ENCODE measurements at places on chromosomes 12 and 14. TPM values are rescaled to one million over a fixed set of nuclear protein-coding genes. Genes with fewer than 3 reads are reported as not detected.

GRCh38 chr12:102573237-102573636, 92.9 kb upstream of the IGF1 start:
- H3K27ac ChIP-seq, result no peak overlapping the region
- no peaks in the 10 kb centered on the region for H3K4me1 ChIP-seq
- no peaks in the 10 kb centered on the region for H3K36me3 ChIP-seq
- no peak for DNase-seq
- no peaks in the 10 kb centered on the region for H3K27me3 ChIP-seq

- H3K36me3 ChIP-seq, result no peaks in the 10 kb centered on the region
- H3K27ac ChIP-seq, result no peak overlapping the region
- H3K27me3 ChIP-seq, result no peaks in the 10 kb centered on the region
- DNase-seq, result no peak
- no peak overlapping the region for H3K4me3 ChIP-seq
These were observed 474.3 kb upstream of the CCDC196 start for GRCh38 chr14:66011855-66012254.

GRCh38 chr14:50001151-50001998, 108.5 kb downstream of the ARF6 start:
- peaks cover 64% of the 10 kb centered on the region for H3K4me1 ChIP-seq
- no peaks in the 10 kb centered on the region for H3K27me3 ChIP-seq
- H3K36me3 ChIP-seq, result no peaks in the 10 kb centered on the region
- DNase-seq, result peak; percentile 93
- H3K27ac ChIP-seq, result peak overlapping the region; percentile 92

GRCh38 chr12:109385339-109386058, 37.8 kb downstream of the MYO1H start:
- peak overlapping the region; percentile 36 for H3K27ac ChIP-seq
- peaks cover 8% of the 10 kb centered on the region for H3K4me1 ChIP-seq

DNA sequence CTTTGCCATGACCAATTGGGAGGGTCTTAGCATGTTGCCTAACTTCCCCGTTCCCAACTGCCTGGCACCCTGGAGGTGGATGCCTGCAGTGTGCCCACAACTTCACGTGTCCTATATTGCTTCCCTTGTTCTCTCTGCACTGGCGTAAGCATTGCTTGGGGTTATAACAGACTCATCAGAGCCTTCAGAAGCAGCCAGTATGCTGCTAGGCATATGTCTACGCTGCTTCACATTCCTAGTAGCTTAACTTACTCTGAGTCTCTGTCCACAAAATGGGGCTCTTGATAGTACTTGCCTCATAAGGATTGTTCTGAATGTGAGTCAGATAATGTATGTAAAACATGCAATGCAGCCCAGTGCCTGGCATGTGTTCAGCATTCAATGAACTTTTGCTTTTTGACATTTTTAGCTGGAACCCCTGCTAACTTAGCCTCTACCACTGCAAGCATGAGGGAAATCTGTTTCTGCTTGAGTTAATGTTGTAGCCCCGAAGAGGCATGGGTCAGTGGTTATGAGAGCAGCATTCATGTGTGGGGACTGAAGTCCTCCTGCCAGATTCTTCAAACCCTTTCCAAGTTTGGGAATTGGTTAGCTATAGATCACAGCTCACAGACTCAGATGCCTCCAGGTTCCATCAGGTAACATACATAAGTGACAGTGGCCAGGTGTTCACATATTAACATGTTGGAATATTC, 2.8 kb downstream of the SLC5A8 start:
- no peak overlapping the region for H3K27ac ChIP-seq
- no peaks in the 10 kb centered on the region for H3K4me1 ChIP-seq
- no peaks in the 10 kb centered on the region for H3K36me3 ChIP-seq
- no peak for DNase-seq

DNA sequence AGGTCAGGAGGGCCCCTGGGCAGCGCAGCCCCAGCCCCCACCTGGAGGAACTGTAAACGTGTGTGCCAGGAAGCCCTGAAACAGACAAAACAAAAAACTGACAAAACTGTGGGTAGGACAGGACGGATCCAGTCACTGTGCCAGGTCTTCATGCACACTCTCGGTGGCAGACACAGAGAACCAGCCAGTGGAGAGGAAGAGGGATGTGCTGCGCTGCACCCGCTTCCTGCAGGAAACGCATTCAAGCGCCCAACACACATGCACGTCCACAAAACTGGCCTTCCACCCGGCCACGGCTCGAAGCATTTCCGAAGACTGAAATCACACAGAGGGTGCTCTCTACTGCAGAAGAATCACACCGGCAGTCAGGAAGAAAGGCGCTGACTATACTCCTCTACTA, 16.9 kb downstream of the BRF1 start:
- H3K4me3 ChIP-seq, result no peak overlapping the region
- no peaks in the 10 kb centered on the region for H3K27me3 ChIP-seq
- H3K36me3 ChIP-seq, result no peaks in the 10 kb centered on the region

DNA sequence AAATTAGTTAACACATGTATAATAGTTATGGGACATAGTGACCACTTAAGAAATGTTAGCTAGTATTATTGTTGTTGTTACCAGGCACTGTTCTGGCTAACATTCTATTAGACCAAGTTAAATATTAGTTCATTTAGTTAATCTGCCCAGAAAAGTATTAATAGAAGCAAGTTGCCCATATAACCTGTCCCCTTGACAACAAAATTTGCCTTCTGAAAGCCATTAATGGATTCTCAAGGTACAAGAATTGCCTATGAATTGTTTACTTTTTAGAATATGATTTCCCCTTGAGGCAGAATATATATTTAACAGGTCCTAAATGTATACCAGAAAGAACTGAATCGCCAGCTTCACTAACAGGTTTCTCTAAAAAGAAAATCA, 167.3 kb upstream of the TMCC3 start:
- H3K27me3 ChIP-seq, result no peaks in the 10 kb centered on the region
- no peaks in the 10 kb centered on the region for H3K36me3 ChIP-seq
- no peaks in the 10 kb centered on the region for H3K4me1 ChIP-seq

- H3K36me3 ChIP-seq, result no peaks in the 10 kb centered on the region
- H3K27me3 ChIP-seq, result no peaks in the 10 kb centered on the region
- no peak overlapping the region for H3K4me3 ChIP-seq
- H3K4me1 ChIP-seq, result no peaks in the 10 kb centered on the region
- no peak overlapping the region for H3K27ac ChIP-seq
These were observed 26.4 kb downstream of the SFSWAP start for GRCh38 chr12:131737150-131737827.

GRCh38 chr12:62716866-62717525, 218.0 kb downstream of the PPM1H start:
- H3K27ac ChIP-seq, result no peak overlapping the region
- no peaks in the 10 kb centered on the region for H3K27me3 ChIP-seq
- no peak for DNase-seq
- H3K4me1 ChIP-seq, result peaks cover 41% of the 10 kb centered on the region

GRCh38 chr12:1429980-1430379, 164.4 kb downstream of the FBXL14 start:
- no peak overlapping the region for H3K4me3 ChIP-seq
- no peaks in the 10 kb centered on the region for H3K4me1 ChIP-seq
- H3K27me3 ChIP-seq, result no peaks in the 10 kb centered on the region

DNA sequence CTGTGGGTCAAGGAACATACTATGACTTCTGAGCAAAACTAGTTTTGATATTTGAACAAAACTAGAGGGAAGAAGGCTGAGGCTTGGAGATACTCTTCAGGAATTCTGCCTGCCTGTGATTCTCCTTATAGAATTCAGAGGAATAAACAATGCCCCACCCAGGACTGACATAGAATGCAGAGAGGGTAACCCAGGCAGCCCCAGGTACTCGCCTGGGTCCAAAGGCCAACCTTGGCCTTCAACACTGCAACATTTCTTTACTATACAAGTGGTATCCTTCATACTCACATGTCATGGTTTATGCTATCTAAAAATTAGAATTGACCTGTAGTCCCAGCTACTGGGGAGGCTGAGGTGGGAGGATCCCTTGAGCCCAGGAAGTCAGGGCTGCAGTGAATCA, 217.0 kb upstream of the FOXN3 start:
- no peaks in the 10 kb centered on the region for H3K36me3 ChIP-seq
- no peak overlapping the region for H3K4me3 ChIP-seq
- H3K27ac ChIP-seq, result no peak overlapping the region
- H3K4me1 ChIP-seq, result no peaks in the 10 kb centered on the region

DNA sequence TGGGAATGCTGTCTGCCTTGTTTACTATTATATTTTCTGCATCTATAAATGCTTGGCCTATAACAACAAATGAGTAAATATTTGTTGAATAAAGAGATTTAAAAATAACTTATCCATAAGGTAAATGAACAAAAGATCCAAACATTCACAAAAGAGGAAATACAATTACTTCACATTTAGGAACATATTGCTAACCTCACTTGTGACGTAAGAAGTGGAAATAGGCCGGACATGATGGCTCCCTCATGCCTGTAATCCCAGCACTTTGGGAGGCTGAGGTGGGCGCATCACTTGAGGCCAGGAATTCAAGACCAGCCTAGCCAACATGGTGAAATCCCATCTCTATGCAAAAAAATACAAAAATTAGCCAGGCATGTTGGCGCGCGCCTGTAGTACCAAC, 25.7 kb upstream of the CKAP4 start:
- H3K27me3 ChIP-seq, result no peaks in the 10 kb centered on the region
- H3K4me1 ChIP-seq, result no peaks in the 10 kb centered on the region
- no peak overlapping the region for H3K4me3 ChIP-seq
- H3K27ac ChIP-seq, result no peak overlapping the region

GRCh38 chr12:109625131-109625559, 51.6 kb downstream of the MVK start:
- H3K36me3 ChIP-seq, result no peaks in the 10 kb centered on the region
- no peak for DNase-seq
- H3K27ac ChIP-seq, result no peak overlapping the region
- H3K27me3 ChIP-seq, result no peaks in the 10 kb centered on the region
- no peaks in the 10 kb centered on the region for H3K4me1 ChIP-seq

- H3K27ac ChIP-seq, result no peak overlapping the region
- H3K4me1 ChIP-seq, result no peaks in the 10 kb centered on the region
- H3K27me3 ChIP-seq, result no peaks in the 10 kb centered on the region
- H3K36me3 ChIP-seq, result no peaks in the 10 kb centered on the region
- no peak for DNase-seq
These were observed 21.4 kb downstream of the LGR5 start for GRCh38 chr12:71460850-71461609.

GRCh38 chr12:49098035-49098451, 3.4 kb upstream of the DHH start:
- H3K4me1 ChIP-seq, result peaks cover 21% of the 10 kb centered on the region
- H3K27ac ChIP-seq, result no peak overlapping the region
- peaks cover 3% of the 10 kb centered on the region for H3K36me3 ChIP-seq

DNA sequence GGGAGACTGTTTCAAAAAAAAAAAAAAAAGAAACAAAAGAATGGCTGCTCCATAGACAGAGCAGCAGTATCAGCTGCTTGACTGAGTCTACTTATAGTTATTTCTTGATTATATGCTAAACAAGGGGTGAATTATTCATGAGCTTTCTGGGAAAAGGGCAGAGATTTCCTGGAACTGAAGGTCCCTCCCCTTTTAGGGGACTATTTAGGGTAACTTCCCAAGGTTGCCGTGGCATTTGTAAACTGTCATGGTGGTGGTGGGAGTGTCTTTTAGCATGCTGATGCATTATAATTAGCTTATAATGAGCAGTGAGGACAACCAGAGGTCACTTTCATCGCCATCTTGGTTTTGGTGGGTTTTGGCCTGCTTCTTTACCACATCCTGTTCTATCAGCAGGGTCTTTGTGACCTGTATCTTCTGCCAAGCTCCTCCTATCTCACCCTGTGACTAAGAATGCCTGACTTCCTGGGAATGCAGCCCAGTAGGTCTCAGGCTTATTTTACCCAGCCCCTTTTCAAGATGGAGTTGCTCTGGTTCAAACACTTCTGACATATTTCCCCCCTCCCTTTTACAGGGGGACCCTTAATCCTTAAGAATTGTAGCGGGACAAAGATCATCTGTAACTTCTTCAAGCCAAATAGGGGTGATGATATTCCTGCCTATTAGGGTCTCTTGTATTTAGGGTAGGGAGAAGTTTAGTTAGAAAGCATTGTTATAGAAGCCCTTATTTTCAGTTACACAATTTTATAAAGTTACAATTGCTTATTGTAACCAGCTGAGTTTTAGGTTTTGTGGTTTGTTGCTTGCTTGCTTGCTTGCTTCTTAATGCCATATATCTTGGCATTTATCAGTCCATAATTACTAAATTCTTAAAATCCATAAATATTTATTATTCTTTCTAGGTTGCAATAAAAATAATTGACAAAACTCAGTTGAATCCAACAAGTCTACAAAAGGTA, 42.5 kb downstream of the MARK3 start:
- H3K4me3 ChIP-seq, result no peak overlapping the region

DNA sequence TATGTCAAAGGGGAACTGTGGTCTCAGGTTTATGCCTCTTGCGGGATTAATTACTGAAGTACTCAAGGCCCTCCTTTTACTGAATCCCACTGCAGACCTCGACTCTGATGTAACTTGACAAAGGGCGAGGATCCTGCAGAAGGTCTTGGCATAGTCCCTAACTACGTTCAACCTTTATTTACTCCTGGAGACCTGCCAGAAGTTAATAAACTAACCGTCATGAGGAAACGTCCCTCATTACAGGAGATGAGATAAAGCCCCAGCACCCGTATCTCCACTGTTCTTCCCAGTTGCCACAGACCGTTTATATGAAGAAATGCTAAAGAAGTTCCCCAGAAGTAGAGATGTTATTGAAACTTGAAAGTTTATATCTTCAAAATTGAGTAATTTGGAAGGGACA, 190.9 kb downstream of the ETV6 start:
- no peaks in the 10 kb centered on the region for H3K27me3 ChIP-seq
- H3K36me3 ChIP-seq, result peaks cover 5% of the 10 kb centered on the region
- H3K27ac ChIP-seq, result no peak overlapping the region
- DNase-seq, result no peak
- H3K4me1 ChIP-seq, result peaks cover 27% of the 10 kb centered on the region

DNA sequence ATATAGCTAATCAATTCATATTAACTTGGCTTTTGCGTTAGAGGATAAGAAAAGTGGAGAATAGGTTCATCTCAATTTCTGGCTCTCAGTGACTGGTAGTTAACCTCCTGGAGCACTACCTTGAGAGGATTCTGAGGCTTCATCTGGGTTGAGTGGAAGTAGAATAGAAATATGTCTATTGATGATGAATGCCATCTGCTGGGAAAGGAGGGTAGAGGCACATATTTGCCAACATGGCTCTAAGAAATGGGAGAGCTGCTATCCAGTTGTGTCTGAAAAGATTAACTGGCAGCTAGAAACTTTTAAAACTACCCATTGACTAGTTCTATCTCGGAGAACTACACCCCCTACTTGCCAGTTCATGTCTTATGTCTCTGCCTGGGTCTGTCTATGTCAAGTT, 530.1 kb downstream of the NRXN3 start:
- no peaks in the 10 kb centered on the region for H3K27me3 ChIP-seq
- no peak overlapping the region for H3K27ac ChIP-seq
- H3K36me3 ChIP-seq, result no peaks in the 10 kb centered on the region
- DNase-seq, result no peak
- no peak overlapping the region for H3K4me3 ChIP-seq
- no peaks in the 10 kb centered on the region for H3K4me1 ChIP-seq

GRCh38 chr12:94284859-94285258, 136.5 kb downstream of the PLXNC1 start:
- no peaks in the 10 kb centered on the region for H3K27me3 ChIP-seq
- H3K27ac ChIP-seq, result no peak overlapping the region
- H3K4me3 ChIP-seq, result no peak overlapping the region
- peaks cover 26% of the 10 kb centered on the region for H3K4me1 ChIP-seq

The PPP1R1A gene
- total RNA-seq, result 10.8 TPM

The CCDC196 gene
- not detected for total RNA-seq

The DENND5B gene
- 25.3 TPM for total RNA-seq

The HHIPL1 gene
- total RNA-seq, result 5.9 TPM

The GDF3 gene
- total RNA-seq, result not detected

The INTS13 gene
- 26.0 TPM for total RNA-seq

The SLC4A8 gene
- total RNA-seq, result 0.74 TPM

The GLIPR1L1 gene
- total RNA-seq, result not detected
